Esophagus mucosa (tissue), 1 donor: ENCODE measurements at places on chromosomes 7 and 10. TPM values are rescaled to one million over a fixed set of nuclear protein-coding genes. Genes with fewer than 3 reads are reported as not detected.

GRCh38 chr10:73810358-73810734 is 1.1 kb downstream of the NDST2 start:
- no peak for ATAC-seq

Gene BRI3
- 91.1 TPM for total RNA-seq

DNA sequence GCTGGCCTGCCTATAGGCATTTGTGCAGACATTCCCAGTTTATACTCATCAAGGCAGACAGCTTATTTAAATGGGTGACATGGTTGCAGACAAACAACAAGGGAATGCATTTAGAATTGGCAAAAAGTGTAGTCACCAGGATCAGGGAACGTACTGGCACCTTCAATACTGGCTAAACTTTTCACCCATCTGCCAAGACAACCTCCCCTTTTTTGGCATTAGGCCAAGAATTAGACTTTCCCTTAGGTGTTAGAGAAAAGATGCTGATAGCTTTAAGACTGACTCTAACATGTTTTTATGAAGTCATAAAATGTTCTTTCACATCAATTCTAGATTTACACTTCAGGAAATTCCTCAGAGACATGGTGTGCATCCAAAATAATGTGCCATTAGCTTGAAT is 365.9 kb downstream of the PHTF2 start:
- ATAC-seq, result no peak

DNA sequence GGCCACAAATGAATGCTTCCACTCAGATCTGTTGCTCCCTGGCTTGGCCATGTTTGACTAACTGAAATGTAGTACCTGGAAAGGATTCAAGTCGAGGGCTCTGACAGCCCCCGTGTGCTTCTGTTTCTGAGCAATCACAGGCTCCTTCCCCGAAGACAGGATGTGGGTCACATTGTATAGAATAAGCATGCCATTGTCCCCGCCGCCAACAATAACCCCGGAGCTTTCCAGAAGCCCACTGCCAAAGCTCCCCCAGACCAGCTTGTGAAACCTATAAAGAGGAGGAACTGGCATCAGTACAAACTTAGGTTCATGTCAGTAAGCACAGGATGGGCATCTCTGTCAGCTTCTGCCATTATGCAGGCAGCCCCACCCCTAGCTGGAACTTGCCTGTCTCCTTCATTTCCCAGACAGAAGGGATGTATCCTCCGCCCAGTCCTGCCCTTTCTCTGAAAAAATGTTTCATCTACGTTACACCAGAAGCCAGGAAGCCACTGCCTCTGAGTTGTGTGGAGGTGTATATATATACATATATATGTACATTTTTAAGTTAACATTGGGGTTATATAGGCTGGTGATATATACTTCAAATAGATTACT is 10.3 kb downstream of the SEC31B start:
- ATAC-seq, result peak; percentile 15

DNA sequence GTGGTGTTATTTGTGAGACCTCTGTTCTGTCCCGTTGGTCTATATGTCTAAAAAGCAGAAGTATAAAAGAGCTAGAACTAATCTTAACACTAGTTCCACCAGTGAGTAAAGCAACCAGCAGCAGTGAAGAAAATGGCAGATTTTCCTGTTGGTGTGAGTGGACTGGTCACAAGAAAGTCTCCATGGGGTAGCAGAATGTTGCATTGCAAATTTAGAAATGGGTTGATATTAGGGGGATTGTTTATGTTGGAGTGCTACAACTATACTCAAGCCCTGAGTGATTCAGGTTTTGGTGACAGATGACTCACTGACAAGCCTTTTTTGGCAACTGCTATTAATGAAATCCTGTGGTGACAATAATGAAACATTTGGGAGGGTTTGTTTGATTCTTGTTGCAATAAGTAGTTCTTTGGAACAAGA is 5.6 kb downstream of the AVL9 start:
- peak; percentile 28 for ATAC-seq
